Adipocyte (in vitro differentiated cells): ENCODE measurements at places on chromosomes 1 and 21.

DNA sequence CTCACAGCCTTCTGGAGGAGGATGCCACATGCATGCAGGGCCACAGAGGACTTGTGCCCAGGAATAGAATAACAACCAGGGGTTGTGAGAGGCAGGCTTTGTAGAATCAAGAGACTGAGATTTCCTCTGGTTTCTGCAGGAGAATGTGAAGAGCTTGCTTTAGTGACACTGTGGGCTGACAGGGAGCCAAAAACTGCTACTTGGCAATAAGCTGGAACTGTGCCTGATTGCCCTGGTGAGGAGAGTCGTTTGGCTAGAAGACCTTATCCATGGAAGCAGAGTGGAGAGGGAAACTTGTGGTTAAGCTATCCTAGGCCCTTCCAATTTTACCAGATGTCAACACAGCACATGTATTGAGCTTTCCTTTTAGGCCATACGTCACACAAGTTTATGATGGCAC is 902.1 kb downstream of the MRPL39 start:
- DNase-seq, result no peak

- DNase-seq, result peak; percentile 9
These were observed 7.0 kb downstream of the SMCP start for GRCh38 chr1:152884966-152885624.

GRCh38 chr1:153697191-153698019 is 18.9 kb downstream of the NPR1 start:
- no peak for DNase-seq

DNA sequence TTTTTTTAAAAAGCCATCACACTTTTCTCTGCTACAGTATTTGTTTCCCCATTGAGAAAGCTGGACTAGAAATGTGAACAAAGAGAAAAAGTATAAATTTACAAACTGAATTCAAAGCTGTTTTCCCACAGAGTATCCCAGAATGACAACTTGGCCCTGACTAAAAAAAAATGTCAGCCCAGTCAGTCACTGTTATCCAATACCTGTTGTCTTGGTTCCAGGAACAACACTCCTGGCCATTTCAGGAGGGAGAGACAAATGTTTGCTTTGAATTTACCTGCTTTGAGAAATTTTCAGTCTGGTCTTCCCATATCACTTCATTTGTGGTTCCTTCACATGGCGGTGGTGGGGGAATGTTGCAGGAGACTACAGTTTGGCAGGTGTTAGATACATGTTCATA is 46.2 kb downstream of the COLGALT2 start:
- no peak for DNase-seq

- DNase-seq, result peak; percentile 42
These were observed 69.4 kb downstream of the TCP10L start for GRCh38 chr21:32515874-32516273.

DNA sequence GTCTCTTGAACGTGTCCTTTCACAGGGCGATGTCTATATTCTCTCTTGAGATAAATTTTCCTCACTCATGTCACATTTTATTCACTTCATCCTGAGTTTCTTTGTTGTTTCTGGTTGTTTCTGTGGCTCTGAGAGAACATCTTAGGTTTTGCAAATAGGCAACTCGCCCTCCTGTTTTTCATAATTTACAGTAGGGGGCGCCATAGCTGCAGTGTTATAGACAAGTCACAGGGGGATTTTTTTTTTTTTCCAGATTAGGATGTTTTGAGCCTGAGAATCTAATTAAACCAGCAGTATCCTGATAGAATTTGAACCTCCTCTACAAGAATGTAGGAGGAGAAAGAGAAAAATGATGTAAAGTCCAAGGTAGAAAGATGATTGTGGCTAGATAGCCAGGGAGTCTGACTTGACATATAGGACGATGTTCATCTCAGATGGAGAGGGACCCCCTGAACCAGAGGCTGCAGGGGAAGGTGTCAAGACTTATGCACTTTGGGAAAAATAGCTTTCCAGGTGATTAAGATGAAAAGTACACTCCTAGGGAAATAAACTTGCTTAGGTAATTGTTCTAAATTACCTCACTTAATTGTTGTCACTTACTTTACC is 76.3 kb downstream of the ZP4 start:
- peak; percentile 31 for DNase-seq

- no peak for DNase-seq
These were observed 132.4 kb downstream of the SDCCAG8 start for GRCh38 chr1:243388276-243388675.

DNA sequence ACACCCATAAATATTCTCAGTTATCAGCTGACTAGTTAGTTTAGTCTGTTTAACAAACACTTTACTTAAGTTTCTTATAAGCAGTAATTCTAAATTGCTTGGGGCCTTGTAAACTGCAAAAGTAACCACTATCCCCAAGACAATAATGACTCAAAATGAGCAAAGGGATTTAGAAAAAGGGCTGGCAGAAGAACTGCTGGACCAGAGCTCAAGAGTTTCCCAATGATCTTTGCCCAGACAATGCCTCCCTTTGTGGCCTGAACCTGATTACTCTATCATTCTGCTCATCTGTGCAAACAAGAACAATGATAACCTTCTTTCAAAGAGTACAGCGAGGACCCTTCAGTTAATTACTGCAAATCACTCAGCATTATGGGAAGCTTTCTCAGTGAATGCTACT is 123.5 kb downstream of the TIAM1 start:
- peak; percentile 47 for DNase-seq

GRCh38 chr1:160018347-160018746 is 13.4 kb downstream of the PIGM start:
- no peak for DNase-seq
